ENCODE measurements at places on chromosomes 2 and 18.

DNA sequence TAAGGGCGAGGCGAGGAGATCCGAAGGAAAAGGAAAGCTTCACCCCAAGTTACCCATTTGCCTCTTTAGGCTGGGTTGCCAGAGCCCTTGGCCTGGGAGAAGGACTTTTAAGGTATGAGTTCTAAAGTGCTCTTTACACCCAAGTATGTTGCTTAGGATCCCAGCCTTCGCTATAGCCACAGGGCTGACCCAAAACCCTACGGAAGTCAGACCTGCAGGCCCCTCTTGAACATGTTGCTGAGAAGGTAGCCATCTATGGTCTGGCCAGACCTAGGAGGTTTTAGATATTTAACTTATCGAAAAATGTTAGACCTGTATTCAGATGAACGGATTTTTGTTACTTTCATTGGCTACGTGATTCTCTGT lies 95.4 kb downstream of the PMS1 start:
- no peak for DNase-seq

DNA sequence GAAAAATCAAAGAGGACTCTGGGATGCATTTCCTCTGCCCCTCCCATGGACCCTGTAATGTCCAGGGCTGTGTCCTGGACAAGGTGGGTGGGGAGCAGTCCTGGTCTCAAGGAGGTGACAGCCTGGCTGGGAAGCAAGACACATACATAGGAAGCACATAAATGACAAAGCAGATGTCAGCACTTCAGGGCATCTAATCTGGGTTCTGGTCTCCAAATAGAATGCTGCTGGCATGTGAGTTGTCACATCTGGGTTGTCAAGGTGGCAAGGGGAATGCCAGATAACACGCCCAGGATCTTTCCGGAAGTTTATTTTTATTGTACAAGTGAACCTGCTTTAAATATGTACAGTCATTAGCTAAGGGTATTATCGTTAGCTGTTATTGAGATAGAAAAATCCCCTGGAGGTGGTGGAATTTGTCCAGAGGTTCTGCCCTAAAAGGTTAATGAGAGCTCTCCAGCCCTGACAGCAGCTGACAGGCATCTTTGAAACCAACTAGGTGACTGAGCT lies 5.6 kb downstream of the IL1F10 start:
- no peak for DNase-seq

DNA sequence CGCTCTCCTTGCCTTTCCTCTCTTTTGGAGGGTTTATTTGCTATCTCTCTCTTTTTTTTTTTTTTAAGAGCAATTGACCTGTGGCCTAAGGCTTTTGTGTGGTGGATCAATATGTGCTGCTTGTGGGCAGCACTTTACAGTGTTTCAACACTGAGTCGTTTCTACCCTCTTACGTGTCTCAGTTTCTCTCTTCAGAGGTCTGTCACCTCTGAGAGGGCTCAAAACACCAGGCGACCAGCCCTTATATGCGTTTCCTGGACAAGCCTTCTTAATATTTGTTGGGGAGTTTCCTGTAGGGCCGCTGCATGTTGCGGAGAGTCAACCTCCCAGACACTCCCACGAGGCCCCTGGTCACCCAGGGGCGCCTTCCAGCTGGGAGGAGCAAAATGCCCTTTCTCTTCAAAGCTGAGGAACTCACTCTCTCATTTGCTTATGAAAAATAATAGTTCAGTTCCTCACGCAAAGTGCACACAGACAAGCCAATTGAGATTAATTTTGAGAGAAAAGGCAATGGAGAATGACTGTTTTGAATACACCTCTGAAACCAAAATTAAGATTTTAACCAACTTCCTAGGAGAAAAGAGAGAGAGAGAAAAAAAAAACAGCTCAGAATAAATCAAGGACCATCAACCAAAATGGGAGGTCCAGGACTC lies 96.3 kb upstream of the B3GNT2 start:
- DNase-seq: peak; percentile 1

GRCh38 chr2:170582751-170583463 lies 132.2 kb upstream of the SP5 start:
- no peak for DNase-seq

DNA sequence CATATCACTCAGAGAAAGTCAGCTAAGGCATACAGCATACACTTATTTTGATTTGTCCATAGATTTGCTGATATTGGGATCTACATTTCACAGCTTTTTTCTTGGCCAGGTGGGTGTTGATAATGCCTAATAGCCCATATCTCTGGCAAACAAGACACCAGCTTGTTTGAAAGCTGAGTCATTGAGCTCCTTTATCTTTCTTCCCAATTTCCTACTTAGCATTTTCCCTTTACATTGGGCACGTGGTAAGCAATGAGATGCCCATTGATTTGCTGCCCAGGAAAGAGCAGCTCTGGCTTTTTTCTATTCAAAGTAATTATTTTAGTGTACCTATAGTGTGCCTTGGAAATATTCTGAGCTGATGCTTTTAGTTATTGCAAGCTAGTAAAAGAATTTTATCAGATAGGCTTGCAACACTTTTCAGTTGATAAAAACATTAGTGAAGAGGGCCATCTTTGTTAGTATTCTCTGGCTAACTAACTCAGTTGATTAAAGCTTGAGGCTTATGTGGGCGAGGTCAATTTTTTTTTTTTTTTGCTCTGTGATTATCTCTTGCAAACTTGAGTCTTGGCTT lies 79.6 kb downstream of the OSBPL6 start:
- no peak for DNase-seq

GRCh38 chr18:44805176-44805575 lies 124.5 kb downstream of the SETBP1 start:
- DNase-seq: no peak

DNA sequence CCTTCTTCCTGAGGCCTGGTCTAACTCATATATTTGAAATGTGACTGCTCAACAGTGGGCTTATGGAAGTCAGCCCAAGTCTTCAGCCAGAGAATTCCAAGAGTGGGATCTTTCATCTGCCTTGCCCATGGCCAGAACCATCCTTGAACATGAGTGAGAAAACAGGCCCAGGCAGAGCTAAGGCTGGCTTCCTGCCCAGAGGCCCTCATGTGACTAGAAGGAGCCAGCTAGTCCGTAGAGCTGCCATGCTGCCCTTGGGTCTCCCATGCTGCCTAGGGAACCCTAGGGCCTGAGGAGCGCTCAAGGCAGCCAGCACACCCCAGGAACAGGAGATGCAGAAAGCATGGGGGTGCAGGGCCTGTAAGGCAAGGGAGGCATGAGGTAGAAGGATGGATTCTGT lies 203.6 kb downstream of the FHOD3 start:
- DNase-seq: no peak

DNA sequence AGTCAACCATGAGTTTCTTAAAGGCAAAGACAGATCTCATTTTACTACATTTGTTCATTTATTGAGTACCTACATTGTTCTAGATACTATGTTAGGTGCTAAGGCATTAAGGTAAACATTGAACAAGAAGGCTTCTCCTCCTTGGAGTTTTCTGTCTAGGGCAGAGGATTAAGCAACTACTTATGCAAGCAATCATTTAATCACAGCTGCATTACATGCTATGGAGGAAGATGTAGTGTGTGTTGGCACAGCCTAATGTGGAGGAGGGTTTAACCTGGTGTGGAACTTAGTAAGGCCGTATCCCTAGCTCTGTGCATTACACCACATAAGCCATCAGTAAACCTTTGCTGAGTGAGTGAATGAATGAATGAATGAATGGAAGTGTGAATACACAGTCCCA lies 106.5 kb upstream of the MAP3K20 start:
- DNase-seq: no peak

GRCh38 chr2:56012221-56012765 lies 88.7 kb upstream of the EFEMP1 start:
- no peak for DNase-seq

DNA sequence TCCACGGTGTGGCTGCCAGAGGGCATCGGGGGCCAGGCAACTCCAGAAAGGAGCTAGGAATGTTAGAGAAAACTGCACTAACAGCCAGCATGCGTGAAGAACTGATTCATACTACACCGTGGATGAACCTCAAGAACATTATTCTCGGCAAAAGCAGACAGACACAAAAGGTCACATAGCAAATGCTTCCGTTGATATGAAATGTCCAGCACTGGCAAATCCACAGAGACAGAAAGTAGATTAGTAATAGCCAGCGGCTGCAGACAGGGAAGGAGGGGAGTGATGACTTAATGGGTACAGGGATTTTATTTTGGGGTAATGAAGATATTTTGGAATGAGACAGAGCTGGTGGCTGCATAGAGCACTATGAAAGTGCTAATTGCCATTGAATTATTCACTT lies 37.4 kb downstream of the SCTR start:
- DNase-seq: no peak

GRCh38 chr2:24930768-24931167 lies 10.7 kb upstream of the ADCY3 start:
- peak; percentile 48 for DNase-seq

DNA sequence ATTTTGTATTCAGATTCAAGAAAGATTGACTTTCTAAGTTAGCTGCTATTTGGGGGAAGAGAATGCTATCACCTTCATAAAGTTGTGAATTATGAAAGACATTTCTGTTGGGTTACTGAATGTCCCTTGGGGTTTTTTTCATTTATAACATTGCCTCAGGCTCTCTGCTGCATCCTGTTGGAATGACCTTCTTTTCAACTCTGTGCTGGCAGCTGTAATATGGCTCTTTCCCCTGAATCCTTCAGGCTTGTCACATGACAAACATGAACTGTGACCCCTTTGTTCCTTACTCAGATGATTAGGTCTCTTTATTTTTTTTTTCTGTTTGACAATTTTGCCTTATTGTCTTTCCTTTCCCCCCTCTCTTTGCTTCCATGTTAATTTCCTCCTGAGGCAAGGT lies 159.8 kb downstream of the TAF4B start:
- no peak for DNase-seq

GRCh38 chr2:134245340-134245984 lies 8.4 kb upstream of the MGAT5 start:
- peak; percentile 75 for DNase-seq

- no peak for DNase-seq
Observed at GRCh38 chr2:236731767-236732580, 162.3 kb downstream of the ACKR3 start.

GRCh38 chr2:171529914-171530313 lies 7.6 kb downstream of the CYBRD1 start:
- no peak for DNase-seq

DNA sequence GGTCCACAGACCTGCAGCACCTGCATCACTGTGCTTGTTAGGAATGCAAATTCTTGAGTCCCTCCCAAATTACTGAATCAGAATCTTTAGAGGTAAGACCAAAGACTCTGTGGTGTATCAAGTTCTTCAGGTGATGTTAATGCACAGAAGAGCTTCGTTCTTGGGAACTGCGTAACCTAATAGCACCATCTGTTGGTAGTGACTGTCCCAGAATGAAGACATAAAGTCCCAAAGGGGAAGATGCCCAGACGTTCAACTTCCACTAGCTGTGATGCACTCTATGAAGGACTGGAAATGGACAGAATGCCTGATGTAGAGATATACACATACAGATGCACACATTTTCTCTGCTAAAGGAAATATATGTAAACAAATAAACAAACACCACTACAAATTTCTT lies 576.0 kb downstream of the LRP1B start:
- peak; percentile 0 for DNase-seq

DNA sequence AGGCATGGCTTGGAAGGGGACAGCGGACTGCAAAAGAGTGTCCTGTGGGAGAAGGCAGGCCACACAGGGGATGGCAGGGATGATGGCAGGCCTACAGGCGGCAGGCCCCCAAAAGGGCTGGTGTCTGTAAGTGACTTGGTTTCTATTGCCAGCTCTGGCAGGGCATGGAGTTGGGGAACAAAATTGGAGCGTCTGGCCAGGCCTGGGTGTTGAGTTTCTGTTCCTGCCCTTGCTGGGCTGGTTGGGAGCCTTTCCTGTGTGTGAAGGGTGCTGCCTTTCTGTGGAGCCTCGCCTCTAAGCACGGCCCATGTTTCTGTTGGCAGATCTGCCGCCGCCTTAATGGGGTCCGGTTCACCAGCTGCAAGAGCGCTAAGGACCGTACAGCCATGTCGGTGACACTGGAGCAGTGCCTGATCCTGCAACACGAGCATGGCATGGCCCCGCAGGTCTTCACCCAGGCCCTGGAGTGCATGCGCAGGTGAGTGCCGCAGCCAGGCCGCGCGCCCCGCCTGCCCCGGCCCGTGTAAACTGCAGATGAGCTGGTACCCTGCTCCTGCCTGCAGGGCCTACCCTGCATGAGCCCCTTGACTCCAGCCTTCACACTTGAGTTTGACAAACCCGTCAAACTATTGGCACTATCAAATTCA lies 31.5 kb downstream of the COA5 start:
- DNase-seq: no peak

DNA sequence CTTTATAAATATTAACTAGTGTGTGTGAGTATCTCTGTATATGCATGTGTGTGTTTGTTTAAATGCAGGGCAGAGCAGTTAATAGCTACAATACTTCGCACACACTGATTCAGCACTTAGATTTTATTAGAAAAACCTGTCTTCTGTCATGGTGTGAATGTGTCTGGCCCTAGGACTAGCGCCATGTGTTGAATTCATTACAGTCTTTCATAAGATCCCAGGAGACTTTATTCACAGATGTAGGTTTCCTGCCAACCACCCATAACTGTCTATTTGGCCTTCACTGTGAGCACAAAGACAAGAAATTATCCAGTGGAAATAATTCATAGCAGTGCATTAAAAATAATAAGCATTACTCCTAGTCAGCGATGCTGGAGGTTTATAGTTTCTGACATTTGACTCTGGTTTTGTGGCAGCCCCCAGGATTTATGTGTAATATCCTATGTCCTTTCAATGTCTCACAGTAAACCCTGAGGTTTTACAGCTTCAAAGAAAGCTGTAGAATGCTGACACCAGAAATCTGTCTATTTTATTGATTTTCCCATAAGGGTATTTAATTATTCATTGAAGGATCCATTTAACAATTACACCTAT lies 93.9 kb downstream of the ZNF804A start:
- no peak for DNase-seq

- DNase-seq: no peak
Observed at GRCh38 chr2:170996316-170996715, 67.3 kb downstream of the GORASP2 start.

DNA sequence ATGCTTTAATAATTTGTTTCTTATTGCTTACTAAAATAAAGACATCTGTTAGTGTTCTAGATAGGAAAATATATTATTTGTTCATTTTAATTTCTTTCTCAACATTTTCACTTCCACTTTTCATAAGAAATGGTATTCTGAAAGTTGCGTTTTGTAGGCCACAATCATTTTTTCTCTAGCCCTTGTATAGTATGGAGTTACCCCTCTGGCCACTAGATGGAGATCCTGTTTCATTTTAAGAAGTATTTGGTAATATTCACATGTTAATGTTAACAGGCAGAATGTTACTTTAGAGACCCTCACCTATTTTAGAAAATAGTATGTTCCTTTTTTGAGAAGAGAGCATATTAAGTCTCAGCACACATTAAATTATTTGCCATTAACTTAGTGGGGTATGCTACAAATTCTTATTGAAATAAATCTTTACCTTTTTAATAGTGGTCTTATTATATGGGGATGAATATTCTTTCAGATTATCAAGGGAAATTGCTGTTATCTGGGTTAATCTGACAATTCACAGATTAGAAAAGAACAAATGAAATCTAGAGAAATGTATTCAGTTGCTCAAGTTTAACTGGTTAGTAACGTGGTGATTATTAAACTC lies 73.9 kb upstream of the TTC27 start:
- DNase-seq: peak; percentile 36
